ENCODE measurements at places on chromosomes 1 and 21.

DNA sequence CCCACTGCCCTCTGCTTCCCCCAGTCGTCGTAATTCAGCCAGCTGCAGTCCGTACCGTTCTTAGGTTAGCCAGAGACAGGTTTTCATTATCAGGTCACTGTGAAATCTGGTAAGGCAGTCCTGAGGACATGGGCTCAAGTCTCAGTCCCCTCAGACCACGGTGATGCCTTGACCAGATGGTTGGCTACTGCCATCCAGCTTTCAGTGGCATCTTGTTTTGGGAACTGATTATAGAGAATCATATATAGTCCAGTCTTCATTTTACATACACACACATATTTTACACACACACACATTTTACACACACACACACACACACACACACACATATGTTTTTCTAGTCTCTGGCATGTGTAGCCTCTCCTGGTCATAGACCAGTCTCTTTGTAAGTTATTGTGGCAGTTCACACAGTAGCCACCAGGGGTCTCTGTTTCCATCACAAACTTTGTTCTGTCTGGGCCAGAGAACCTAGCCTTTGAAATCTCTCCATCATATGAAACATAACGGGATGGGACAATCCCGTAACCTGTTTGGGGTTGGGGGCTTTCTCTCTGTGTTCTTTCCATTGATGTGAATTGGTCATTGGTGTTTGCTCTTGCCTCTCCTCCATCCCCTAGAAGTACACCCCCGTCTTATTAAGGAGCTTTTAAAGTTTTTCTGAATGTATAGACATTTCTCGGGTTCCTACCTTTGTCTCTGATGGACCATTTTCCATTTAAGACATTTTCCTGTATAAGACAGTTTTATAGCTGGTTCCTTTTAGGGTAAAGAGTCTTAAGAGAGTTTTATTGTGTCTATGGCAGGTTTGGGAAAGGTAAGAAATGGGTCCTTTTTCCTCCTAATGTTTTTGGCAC, 8.4 kb upstream of the IKBKE start:
- peak; percentile 49 for DNase-seq

DNA sequence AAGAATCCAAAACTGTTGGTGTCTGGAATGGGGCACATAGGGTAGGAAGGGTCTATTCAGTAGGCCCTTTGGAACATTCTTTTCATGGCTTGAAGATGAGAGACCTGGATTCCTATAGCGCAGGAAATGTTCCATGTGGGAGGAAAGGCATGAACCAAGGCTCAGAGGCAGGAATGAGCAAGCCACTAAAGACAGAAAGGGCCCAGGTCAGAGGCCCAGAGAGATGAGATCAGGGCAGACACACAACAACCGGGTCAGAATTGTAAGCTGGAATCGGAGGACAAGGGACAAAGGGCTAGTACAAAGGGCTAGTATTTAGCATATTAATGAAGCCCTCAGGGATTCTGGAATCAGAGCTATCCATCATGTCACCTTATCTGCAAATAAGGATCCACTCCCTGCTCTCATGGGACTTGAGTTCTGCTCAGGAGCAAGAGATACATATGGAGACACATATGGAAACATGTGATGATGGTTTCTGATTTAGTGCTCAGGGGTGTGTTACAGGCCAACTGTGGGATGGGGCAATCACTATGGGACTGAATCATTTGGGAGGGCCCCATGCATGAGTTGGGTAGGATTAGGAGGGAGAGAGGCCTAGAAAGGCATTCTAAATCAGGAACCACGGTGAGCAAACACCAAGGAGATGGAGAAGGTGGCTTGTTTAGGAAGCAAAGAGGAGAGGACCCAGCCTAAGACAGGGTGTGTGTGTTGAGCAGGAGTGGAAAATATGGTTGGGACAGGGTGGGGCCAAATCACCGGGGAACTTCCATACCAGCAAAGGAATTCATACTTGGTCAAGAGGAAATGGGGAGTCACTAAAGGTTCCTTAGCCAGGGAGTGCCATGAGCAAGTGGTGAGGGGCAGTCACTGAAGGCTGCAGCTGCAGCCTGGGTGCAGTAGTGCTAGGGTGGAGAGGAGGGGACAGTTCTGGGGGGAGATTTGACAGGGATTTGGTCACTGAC, 8.6 kb downstream of the NECTIN4 start:
- DNase-seq = no peak

- no peak for DNase-seq
Measured at GRCh38 chr1:61670016-61670415, 54.9 kb downstream of the TM2D1 start.

GRCh38 chr1:94936861-94937620, 10.1 kb upstream of the CNN3 start:
- no peak for DNase-seq

- DNase-seq = no peak
Measured at GRCh38 chr1:8701794-8702471, 115.5 kb downstream of the RERE start.

GRCh38 chr21:44849616-44850130, 23.8 kb downstream of the PTTG1IP start:
- no peak for DNase-seq

DNA sequence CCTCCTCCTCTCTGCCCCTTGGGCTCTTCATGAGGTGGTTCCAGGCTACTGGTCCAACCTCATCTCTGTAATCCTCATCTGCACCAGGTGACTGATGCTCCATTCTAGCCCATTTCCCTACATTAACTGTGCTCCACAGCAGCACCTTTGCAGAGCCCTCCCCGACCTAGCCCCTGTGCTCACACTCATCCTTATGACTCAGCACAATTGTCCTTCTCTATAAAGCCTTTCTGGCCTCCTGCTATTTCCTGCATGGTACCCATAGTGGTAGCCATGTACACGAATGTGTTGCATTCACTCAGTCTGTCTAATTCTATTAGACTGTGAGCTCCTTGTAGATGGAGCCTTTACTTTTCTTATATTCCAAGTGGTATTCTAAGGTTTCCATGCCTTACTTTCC, 339.0 kb downstream of the DISC1 start:
- DNase-seq = no peak

DNA sequence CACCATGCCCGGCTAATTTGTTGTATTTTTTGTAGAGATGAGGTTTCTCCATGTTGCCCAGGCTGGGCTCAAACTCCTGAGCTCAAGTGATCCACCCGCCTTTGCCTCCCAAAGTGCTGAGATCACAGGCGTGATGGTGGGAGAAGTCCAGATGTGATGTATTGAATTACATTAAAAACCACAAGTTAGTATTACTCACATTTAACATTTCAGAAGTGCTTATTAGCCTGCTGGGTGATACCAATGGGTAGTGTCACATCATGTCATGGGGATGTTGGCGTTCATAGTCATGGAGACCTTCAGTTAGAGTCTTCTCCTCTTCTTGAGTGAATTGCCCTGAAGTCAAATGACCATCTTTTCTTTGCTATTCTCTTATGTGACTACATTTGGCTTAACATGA, 63.6 kb upstream of the VAMP3 start:
- DNase-seq = no peak

DNA sequence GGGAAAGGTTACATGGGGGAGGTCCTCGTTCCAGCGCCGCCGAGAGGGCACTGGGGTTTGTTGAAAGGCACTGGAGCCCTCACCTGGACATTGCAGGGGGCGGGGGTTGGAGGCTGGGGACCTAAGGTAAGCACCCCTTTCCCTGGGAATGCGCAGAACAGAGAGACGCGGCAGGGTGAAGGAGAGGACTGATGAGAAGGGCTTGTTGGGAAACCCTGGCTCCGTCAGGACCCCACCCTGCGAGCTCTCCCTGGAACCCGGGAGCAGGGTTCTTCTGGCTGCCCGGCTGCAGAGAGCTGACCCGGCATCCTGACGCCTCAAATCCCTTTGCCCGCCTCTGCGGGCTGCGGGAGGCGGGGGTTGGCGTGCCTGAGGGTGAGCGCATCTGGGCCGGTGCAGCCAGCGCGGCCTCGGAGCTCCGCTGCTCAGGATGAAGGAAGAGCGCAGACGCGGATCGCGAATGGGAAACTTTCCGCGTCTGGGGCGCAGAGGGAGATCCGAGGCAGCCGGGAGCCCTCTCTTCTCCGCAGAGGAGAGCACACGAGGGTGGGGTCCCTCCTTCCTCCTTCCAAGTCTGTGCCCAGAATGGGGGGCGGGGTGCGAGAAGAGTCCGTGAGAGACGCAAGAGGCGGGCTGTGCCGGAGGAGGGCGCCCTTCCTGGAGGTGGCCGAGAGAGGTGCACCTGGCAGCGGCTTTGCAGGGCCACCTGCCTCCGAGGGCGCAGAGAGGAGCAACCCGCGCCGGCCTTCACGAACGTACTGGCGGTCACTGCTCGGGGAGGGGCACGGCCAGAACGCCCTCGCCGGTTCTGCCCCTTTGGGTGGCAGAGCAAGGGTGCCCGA, 2.4 kb downstream of the IGSF21 start:
- DNase-seq = no peak

DNA sequence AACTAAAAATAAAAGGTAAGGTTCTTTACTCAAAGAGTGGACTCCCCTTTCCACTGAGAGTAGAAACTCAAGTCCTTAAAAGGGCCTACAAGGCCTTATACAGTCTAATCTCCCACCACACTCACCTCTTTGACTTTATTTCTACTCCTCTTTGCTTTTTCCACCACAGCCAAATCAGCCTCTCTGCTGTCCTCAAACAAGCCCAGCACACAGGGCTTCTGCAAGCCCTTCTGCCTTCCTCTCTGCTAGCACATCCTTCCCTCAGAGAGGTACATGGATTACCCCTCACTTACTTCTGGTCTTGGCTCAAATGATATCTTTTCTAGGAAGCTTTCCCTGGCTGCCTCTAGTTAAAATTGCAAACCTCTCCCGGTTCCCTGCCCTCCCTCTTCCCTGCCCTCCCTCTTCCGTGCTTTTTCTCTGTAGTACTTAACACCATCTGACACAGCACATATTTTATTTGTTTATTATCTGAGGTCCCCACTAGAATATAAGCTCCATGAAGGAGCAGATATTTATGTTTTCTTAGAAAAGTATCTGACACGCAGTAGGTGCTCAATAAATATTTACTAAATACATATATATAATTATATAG, 1.7 kb downstream of the LYST start:
- DNase-seq = no peak

Measured in naive B cell (primary cell).